Right lung (tissue), 10 donors: ENCODE measurements at places on chromosomes 2 and 18. TPM values are rescaled to one million over a fixed set of nuclear protein-coding genes. Genes with fewer than 3 reads are reported as not detected.

SPEG gene
- polyA plus RNA-seq = 35.5 TPM

GAL3ST2 gene
- polyA plus RNA-seq = 0.31 TPM

CHN1 gene
- polyA plus RNA-seq = 85.6 TPM

NMS gene
- polyA plus RNA-seq = not detected

MYL1 gene
- polyA plus RNA-seq = 3.5 TPM

- DNase-seq = no peak
These were observed 40.1 kb upstream of the CCDC88A start for GRCh38 chr2:55459714-55460274.

GRCh38 chr2:31097962-31098613, 40.2 kb downstream of the GALNT14 start:
- no peak for DNase-seq

- DNase-seq = no peak
These were observed 83.6 kb downstream of the KLHL29 start for GRCh38 chr2:23468474-23469141.

GRCh38 chr2:230870544-230871360, 6.0 kb downstream of the ITM2C start:
- DNase-seq = peak; percentile 33

DNA sequence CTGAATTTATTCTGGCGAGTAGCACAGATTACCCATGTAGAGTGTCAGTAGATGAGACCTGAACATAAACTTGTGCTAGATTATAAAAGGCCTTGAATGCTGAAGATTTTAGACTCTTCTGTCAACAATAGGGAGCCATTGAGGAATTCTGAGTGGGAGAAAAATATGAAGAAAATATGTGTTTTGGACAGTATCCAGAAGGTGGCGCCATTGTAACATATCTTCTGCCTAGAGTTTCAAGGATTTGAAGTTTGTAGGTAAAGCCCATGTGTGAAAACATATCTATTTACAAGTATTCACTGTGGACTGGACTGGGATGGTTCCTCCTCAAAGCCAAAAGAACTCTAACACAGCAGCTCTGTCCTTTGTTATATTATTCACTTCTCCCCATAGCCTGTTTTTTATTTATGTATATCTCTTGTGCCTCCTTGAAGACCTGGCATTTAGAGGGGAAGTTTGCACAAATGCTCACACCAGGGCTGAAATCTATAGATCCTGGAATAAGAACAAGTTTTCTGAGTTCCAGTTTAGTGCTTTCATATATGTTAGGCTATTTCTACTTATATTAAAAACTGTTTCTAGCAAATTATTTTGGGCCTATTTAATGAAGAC, 124.9 kb downstream of the RDH14 start:
- DNase-seq = peak; percentile 65

DNA sequence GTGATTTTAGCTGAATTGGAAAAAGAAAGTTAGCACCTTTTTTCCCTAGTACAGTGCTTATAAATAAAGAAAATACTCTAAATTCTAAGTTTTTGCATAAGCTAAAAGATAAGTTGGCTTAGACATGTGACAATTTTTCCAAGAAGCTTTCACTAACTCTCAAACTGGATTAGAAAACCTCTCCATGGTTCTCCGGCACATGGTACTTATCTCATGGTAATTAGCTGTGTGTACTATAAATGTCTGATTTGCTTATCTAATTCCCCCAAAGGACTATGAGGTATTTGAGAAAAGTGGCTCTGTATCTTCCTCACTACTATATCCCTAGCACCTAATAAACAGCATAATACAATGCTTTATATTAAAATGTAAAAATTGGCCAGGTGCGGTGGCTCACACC, 71.1 kb downstream of the ROCK1 start:
- DNase-seq = no peak

GRCh38 chr2:99067871-99068625, 73.5 kb upstream of the C2orf15 start:
- no peak for DNase-seq

DNA sequence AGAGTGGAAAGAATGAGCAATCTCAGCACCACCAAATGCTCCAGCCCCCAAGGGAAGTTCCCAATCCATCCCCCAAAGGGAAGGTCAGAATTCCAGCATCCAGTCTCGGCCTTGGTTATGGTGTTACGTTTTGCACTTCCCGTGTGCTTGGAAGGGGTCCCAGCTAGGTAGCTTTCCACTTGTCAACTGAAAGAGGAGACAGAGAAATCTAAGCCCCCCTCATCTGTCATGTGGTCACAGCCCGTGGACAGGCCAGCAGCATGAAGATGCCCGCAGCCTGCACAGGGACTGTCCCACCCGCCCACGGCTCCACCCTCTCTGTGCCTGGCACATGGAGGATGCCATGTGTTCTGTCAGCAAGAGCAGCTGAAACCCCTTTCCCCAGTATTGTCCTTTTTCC, 32.1 kb downstream of the RHOB start:
- no peak for DNase-seq
